ENCODE measurements at places on chromosomes 7 and 10.

- no peak for DNase-seq
Observed at GRCh38 chr10:32347363-32348022, 535 bp upstream of the EPC1 start.

- no peak for DNase-seq
Observed at GRCh38 chr7:80999771-81000170, 80.9 kb upstream of the SEMA3C start.

GRCh38 chr10:7340179-7340874 is 70.5 kb downstream of the SFMBT2 start:
- DNase-seq: no peak

DNA sequence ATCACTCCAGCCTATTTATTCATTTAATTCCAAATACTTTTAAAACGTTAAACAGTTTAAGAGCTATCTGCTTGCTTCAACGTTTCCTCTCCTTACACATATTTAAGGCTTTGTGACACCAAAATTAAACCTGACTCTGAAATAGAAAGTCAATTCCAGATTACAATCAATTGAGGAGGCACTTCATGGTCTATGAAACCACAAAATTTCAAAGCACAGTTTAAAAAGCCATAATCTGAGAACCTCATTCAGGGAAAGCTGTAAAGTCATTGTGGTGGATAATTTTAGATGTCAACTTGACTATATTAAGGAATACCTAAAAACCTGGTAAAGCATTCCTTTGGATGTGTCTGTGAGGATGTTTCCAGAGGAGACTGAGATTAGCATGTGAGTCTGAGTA is 6.2 kb downstream of the SNX13 start:
- DNase-seq: no peak

DNA sequence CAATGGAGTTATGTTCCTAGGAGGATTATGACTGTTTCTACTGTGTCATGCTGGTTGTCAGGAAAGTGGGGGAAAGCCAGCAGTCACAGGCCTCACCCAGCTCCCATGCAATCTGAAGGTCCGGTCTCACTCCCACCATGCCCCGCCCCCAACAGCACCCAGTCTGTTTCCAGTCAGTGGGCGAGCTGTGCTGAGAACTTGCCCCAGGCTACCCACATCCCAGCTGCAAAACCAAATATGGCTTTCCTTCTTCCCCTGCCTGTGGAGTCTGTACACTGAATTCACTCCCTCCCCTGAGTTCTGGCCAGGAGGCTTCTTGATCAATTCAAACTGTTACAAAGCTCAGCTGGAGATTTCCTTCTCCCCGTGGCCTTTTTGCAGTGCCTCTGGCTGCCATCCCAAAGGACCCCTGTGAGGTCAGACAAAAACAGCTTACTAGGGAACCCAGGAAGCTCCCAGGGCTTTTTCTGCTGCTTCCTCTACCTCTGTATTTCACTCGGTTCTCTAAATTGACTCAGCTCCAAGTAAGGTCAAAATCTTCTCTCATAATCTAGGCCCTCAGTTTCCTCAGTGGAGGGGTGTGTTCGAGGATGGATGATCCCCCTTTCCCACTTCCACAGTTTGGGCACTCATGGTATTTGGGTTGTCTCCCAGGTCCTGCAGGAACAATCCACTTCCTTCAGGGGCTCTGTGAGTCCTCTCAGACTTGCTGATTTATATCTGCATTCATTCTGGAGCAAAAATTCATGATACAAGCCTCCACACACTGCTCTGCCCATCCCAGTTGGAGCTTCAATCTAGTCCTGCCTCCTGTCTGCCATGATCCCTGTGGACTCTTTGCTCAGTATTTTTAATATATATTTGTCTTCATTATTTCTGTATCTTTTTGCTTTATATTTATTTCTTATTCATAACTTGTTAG is 205.5 kb downstream of the SEMA3D start:
- no peak for DNase-seq

DNA sequence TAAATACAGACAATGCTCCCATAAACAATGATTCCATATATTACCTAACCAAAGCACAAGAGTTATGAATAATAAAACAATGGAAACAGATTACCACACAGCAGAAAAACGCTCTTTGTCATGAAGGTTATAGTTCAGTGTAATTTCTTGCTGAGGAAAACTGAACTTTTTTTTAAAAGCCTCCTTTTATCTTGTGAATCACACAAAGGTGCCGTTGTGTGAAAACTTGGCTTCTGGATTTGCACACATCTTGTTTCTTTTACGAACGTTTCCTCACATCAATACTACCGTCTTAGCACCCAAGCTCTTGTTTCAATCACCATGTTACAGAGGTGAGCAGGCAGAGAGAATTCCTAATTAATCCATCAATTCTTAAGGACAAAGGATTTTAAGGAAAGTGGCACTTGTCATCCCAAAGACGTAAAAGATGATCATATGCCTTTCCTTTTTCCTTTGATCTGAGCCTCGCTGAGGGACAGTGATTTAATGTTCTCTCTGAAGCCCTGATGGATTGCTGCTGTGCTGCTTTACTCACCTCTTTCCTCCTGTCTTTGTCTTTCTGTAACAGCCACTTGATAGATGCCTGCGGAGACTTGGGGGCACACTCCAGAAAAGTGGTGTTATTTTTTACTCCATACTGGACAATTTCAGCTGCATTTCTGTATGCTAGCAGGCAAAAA is 110.1 kb downstream of the CD36 start:
- peak; percentile 51 for DNase-seq

Data from choroid plexus epithelial cell (primary cell).